Left kidney (tissue), 8 donors: ENCODE measurements at places on chromosomes 1 and 21. TPM values are rescaled to one million over a fixed set of nuclear protein-coding genes. Genes with fewer than 3 reads are reported as not detected.

PCP4 gene
- polyA plus RNA-seq = 12.9 TPM

GNPAT gene
- polyA plus RNA-seq = 82.2 TPM

DNA sequence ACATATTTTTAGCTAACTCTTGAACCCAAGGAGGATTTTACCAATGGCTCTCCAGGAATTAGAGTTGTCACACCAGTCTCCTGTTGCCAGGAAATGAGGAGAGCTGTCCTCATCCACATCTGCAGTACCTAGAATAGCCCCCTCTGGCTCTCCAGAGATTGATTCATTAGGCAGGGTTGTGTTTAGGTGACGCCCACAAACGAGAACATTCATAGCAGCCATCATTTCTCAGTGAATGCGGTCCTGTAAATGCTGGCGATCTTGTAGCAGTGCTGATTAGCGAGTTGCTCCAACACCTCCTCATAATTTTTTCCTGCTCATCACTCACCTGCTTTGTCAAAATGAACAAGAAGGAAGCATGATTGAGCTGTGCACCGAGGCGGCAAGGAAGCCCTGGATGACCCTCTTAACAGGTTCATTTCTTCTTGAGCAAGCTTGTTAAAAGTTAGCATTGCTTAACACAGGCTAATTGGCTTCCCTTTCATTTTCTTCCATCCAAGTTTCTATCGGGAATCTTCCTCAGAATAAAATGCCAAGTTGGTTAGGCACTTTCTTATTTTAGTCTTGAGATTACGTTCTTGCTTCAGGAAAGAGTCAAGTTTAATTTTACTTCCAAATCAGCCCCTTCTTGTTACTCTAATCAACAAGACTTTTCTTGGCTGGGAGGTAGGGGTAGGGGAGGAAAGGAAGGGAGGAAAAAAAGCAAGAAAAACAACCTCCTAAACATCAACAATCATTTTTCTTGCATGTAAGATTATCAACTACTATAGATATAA is 16.5 kb upstream of the KLHDC8A start:
- no peak for DNase-seq

DNA sequence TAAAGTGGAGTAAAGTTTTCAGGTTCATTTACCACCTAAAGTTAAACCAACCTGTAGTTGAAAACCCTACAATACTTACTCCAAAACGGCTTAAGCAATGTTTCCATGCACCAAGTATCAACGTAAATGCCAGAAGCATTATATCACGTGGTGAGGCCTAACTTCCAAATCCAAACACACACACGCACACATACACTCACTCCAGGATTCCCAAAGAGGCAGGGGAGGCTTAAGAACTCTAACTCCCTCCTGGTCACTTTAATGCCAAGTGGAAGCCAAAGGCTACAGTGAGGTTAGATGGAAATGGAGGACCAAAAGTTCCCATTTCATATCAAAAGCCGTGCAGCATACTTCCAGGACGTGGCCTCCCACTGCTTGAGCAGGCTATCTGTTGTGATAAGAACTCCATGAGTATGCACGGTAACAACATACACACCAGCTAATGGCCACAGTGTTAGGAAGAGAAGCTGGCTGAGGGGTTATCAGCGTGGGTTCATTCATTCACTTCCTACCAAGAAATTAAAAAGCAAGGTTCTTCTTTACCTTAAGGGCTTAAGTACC is 224.1 kb downstream of the SLC45A1 start:
- no peak for DNase-seq

NBPF9 gene
- polyA plus RNA-seq = 73.9 TPM

DNA sequence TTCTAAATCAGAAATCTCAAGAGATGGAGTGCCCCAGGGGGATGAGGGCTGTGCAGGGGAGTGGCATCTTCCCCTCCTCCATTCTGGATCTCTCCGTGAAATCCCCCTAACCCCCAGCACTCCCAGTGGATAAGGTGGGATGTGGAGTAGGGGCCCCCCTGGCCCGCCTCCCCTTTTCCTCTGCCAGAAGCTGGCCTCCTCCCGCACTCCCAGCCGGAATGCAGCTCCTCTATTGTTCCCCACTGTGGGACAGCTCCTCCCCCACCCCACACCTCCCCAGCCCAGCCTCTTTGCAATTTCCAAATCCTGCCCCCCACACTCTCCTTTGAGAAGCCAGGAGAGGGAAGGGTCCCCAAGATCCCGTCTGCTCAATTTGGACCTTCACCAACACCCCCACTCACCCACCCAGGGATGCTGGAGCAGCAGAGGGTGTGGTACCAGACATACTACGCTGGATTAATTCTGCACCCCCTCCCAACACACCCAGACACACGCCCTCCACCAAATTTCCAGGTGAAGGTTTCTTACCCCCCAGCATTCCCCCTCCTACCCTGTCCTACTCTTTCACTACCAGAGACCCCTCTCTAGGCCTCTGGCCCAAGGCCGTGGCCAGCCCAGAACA is 1.9 kb downstream of the MEX3A start:
- DNase-seq = no peak

S100A14 gene
- polyA plus RNA-seq = 16.8 TPM

GRCh38 chr1:117695796-117696490 is 90.1 kb downstream of the TENT5C start:
- DNase-seq = no peak

DNA sequence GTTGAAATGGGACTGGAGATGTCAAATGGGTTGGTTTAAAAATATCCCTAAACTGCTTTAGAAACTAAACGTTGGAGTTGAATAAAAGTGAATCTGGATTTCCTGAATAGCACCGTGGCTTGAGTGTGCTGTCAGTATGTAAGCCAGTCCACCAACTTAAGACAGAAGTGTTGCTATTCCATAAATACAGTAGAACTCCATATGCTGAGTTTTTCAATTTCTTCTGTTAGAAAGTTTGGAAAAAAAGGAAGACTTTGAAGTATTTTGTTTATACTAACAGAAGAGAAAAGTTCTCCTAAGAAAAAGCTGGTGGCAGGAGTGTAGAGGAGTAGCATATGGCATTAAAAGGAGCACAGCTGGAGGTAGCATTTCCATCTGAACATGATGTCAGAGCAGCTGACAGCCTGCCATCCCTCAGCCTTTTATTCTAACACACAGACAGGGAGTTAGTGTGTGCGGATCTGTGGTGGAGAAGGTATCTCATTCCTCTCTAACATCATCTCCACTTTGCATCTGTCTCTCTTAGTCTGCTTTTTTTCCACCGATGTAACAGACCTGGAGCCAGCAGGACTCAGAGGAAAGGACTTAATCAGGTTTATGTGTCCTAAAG is at the start of gene ZBTB18:
Gene ZBTB18 (plus strand): TSS at position 449 of the 610 bp plus-strand sequence. CDS start 149 bp downstream, at position 598.
- no peak for DNase-seq

GRCh38 chr1:153677718-153678518 is 570 bp upstream of the NPR1 start:
- no peak for DNase-seq

TSTD1 gene
- 44.4 TPM for polyA plus RNA-seq

DNA sequence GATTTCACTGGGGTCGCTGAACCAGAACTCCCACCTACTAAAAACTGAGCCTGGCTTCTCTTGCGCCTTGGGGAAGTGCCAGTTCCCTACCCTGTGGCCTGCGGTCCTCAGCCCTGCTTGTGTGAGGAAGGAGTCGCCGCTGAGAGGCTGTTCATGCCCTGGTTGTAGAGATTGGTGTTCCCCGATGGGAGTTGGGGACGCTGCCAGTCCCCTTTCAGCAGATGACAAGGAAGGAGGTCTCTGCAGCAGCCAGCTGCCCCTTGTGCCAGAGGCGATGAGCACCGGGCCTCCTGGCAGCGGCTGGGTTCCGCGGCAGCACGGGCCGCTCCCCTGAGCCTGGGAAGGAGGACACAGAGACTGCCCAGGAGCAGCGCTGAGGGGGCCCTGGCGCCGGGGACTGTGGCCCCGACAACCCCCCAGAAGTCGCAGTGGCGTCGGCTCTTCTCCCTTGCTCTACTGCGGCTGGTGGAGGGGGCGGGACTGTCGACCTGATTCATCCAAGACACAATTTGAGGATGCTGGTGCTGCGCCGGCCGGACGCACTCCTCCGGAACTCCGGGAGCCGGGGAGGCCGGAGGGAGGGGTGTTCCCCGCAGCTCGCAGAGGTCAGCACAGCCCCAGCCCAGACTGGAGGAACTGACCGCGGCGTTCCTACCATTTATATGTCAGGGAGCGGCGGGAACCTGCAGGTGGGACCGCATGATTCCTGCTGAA is 12.0 kb upstream of the ADORA3 start:
- peak; percentile 24 for DNase-seq

DNA sequence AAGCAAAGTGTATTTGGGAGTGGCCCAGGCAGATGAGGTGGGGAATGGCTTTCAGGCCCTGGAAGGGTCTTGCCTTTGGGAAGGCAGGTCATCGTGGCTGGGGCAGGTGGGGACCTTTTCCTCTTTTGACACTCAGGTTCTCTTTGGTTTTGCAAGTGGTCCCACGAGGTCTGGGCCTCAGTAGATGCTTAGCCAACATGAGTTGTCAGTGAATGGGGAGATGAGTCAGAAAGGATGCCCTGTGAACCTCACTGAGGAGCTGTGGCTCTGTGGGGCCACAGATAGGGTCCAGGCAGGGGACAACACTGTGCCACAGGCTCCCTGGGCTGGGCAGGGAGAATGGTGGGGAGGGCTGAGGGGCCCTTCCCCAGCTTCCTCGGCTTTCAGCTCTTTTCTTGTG is 19.0 kb downstream of the ARHGEF10L start:
- DNase-seq = no peak

OR2T34 gene
- polyA plus RNA-seq = not detected

- DNase-seq = no peak
These were observed 7.6 kb upstream of the TIE1 start for GRCh38 chr1:43293176-43293575.

- DNase-seq = no peak
These were observed 868.0 kb downstream of the USP25 start for GRCh38 chr21:16597753-16598152.
